ENCODE measurements at places on chromosomes 12 and 14. TPM values are rescaled to one million over a fixed set of nuclear protein-coding genes. Genes with fewer than 3 reads are reported as not detected.

The C12orf54 gene
- not detected for total RNA-seq

The GPX2 gene
- total RNA-seq, result 4.3 TPM

DNA sequence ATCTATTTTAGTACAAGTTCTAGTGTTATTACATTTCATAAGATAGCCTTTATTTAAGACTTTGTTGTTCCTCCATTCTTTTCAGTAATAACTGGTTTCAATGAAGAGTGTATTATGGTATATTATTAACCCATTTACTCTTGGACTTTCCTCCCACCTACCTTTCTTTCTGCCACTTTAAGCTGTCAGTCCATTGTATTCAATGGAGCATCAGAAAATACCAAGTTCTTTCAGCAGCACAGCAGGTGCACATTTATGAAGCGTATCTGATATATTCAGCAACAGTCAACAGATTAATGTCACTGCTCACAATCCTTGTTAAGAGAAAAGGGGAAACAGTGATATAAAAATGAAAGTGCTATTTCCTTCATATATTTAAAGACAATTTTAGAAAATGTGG, 660.9 kb downstream of the C12orf50 start:
- no peak for DNase-seq

DNA sequence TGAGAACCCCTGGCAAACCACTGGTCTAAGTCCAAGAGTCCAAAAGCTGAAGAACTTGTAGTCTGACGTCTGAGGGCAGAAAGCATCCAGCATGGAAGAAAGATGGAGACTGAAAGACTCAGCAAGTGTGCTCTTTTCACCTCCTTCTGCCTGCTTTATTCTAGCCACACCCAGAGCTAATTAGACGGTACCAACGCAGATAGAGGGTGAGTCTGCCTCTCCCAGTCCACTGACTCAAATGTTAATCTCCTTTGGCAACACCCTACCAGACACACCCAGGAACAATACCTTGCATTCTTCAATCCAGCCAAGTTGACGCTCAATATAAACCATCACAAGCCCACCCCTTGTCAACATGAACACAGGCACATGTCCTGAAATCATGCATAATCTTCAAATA, 155.1 kb downstream of the CCDC59 start:
- no peak for DNase-seq

DNA sequence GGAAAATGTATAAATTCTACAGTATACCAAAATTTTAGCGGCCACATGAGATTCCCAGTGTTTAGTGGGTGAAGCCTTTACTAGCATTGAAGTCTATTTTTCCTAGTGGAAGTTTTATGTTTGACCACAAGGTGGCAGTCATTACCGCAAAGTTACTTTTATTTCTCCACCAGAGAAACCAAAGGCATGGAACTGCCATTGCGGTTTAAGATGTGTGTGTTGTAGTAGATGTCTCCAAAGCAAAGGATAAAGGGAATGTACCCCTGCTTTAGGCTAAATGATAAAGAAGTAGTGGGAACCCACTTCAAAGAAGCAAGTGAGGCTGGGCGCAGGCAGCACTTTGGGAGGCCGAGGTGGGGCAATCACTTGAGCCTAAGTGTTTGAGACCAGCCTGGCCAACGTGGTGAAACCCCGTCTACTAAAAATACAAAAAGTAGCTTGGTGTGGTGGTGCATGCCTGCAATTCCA, 140.5 kb downstream of the PRKCH start:
- peak; percentile 97 for DNase-seq

GRCh38 chr14:73754911-73755360, 40.8 kb upstream of the PNMA1 start:
- no peak for DNase-seq

- no peak for DNase-seq
Observed at GRCh38 chr12:5467931-5468330, 36.0 kb downstream of the NTF3 start.

DNA sequence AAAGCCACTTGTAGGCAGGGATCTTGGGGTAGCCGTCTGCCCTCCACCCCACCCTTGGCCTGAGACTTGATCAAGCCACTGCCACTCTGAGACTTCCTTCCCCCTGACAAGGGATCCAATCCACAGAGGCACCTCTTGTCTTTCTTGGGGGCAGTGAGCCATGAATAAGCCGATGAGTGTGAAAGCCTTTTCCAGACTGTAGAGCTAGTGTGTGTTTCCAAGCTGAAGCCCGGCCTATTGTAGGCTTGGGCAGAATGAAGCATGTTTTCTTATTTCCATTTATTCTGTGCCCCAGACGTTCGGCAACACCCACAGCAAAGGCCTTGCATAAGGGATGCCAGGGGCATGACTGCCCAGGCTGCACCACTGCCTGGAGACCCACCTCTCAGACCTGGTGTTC, 991.6 kb downstream of the BCL11B start:
- DNase-seq, result no peak

GRCh38 chr12:84996759-84997158, 39.3 kb downstream of the TSPAN19 start:
- no peak for DNase-seq
